ENCODE measurements at places on chromosomes 3 and 15. TPM values are rescaled to one million over a fixed set of nuclear protein-coding genes. Genes with fewer than 3 reads are reported as not detected.

DNA sequence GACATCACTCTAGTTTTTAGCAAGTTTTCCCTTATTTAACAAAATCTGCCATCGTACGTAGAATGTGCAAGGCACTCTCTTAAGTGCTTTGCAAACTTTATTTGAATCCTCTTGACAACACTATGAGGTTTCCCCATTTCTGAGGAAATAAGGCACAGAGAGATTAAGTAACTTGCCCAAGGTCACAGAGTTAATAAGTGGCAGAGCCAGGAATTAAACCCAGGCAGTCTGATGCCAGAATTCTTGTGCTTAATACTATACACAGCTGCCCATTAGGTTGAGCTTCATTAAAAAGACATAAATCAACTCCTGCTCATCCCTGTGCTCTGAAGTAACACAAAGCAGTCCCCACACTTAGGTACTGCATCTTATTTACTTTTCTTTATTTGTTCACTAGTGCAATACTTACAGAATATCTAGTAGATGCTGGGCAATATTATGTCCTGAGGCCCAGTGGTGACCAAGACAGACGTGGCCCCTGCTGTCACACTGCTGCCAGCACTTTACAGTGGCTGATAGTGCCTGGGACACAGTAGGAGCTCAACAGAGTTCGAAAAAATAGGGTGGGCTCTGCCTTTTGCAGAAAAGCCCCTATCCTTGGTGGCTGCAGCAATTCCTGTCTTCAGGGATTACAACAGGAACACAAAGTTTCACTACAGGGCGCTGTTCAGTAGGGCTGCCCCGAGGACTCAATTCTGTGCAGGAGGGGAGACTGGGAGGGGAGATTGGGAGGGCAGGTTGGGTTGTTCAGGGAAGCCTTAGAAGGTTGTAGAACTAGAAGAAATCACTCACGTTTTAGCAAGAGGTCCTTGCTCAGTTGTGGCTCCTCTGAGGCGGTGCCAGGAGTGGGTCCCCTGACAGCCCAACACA, 138.3 kb upstream of the TPM1 start:
- DNase-seq, result no peak

- DNase-seq, result no peak
These were observed 4.9 kb downstream of the HACD3 start for GRCh38 chr15:65535192-65535591.

DNA sequence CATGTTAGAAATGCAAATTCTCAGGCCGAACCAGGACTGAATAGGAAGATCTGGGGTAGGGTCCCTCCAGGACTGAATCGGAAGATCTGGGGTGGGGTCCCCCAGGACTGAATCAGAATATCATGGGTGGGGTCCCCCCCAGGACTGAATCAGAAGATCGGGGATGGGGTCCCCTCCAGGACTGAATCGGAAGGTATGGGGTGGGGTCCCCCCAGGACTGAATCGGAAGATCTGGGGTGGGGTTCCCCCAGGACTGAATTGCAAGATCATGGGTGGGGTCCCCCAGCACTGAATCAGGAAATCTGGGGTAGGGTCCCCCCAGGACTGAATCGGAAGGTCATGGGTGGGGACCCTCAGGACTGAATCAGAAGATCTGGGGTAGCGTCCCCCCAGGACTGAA, 48.2 kb upstream of the TNK2 start:
- DNase-seq, result no peak

GRCh38 chr3:128549283-128550112, 56.5 kb upstream of the GATA2 start:
- no peak for DNase-seq

TMCO5A gene
- total RNA-seq, result not detected

ADGRG7 gene
- total RNA-seq, result not detected

SOX14 gene
- 1.2 TPM for total RNA-seq

LDHAL6B gene
- total RNA-seq, result not detected

SPTSSB gene
- total RNA-seq, result 0.31 TPM
